Stimulated activated CD8-positive, alpha-beta memory T cell treated with anti-CD3 and anti-CD28 coated beads, Interleukin-2, amount 100 ng/mL, for 1 hour (primary cell): ENCODE measurements at places on chromosomes 16 and 17.

- no peak for DNase-seq
Observed at GRCh38 chr17:63766754-63767153, 6.6 kb downstream of the CCDC47 start.

DNA sequence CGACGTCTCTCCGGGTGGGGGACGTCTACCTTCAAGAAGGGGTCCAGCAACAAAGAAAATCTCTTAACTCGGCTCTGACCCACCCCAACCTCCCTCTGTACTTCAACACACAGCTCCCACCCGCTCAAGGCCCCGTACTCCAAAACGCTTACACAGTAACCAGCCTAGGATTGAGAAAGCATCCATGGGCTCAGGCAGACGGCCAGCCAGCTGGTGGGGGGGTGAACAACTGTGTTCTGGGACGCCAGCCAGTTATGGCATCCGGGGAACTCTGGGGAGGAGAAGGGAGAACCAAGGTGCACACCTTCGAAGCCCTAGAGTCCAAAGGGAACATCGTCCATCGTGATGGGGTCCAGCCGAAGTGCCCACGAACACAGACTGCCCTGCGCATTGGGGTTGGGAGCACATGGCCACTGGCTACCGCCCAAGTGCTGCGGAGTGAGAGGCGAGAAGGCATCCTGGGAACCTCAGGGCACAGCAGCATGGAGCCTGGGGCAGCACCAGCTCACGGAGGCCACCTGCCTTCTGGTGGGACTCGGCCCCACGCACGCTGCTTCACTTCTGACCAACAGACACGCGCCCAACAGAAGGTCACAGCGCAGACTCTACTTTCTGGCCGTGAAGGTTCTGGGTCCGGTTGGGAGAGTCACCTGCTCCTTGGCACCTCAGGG is 14.3 kb downstream of the SLC16A3 start:
- DNase-seq = no peak

GRCh38 chr17:4968486-4969046 is 949 bp upstream of the SPAG7 start:
- no peak for DNase-seq

DNA sequence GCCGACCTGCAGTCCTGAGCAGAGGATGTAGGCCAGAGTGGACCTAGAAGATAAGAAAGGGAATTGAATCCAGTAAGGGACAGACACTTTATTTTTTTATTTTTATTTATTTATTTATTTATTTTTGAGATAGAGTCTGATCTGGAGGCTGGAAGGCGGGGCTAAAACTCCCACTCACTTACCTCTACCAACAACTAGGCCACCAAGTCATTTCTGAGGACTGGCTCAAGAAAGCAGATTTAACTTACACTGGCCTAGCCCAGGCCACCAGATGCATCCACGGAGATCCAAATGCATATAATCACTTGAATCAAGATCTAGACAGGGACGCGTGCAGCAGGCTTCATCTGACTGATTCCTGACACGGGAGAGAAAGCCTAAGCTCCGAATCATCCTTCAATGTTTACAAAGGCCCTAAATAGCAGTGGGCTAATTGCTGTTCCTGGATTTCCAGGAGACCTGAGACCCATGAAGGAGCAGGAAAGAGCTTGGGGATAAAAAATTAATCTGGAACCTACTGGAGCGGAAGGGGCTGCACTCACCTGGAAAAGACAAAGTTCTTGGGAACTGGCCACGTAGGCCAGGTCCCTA is 1.1 kb upstream of the ALOX12 start:
- DNase-seq = no peak

GRCh38 chr17:80092959-80093358 is 8.4 kb upstream of the GAA start:
- DNase-seq = no peak

DNA sequence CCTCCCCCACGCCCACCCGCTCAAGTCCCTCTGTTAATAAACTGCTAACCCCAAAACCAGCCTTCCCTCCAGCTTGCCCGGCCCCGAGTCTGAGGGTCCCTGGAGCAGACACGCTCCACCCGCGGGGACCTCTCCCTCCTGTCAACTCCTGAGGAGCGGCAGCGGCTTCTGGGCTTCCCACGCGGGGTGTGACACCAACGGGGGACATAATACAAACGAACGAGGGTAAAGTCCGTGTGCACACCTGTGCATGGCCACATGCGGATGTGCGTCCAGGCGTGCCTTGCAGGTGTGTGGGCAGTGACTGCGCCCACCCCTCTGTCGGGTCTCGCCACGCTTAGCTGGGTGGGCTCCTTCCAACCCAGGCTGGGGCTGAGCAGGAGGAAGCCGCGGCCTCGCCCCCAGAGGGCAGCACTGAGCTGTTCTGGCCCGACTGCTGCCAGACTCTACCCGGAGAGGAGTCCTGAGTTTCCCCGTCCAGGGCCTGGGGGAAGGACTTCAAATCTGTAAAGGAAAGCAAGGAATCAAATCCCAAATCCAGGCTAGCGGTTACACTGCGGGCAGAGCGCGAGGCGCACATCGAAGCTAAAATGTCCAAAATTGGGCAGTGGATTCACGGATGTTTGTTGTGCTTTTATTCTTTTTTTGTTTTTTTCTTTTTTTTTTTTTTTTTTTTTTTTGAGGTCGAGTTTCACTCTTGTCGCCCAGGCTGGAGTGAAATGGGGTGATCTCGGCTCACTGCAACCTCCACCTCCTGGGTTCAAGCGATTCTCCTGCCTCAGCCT is 24.2 kb upstream of the KRT17 start:
- DNase-seq = peak; percentile 66

DNA sequence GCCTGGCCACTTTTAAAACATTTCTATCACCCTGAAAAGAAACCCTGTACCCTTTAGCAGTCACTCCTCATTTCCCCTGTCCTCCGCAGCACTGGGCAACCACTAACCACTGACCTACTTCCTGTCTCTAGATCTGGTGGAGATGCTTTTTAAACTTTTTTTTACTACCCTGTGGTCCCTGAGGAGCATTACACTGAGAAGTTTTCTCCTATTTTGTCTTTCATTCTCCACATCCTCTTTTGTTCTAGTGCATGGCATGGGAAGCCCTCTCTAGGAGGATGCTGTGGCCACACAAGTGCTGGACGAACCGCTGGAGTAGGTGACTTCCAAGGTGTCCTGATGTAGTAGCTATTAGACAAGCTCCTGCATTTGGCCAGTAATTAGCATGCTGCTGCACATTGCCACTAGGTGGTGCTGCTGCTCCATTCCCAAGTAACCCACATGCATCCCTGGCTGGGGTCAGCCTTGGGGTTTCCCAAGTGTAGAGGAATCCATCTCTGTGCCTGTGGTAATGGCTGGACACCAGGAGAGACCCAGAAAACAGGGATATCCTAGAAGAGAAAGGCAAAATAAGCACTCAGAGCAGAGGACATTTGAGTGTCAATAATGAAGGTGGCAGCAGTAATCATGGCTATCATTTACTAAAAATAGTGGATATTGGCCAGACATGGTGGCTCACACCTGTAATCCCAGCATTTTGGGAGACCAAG is 143.8 kb upstream of the CRHR1 start:
- peak; percentile 51 for DNase-seq

DNA sequence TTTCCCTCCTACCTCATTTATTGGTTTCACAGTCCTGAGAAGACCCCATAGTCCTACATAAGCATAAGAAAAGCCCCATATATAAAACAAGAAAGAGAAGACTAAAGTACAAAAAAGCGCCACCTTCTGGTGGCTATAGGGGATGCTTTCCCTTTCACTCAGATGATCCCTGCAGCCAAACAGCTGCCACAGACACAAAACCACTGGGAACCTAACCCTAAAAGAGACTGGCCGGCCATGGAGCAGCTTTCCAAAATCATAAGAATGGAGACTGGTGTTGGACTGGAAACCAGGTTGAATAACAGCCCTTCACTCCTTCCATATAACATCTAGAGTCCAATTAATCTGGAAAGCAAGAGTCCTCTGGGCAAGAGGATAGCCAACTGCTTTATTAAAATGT is 11.4 kb downstream of the DYNC1LI2 start:
- no peak for DNase-seq

GRCh38 chr17:74474043-74474792 is 7.8 kb downstream of the CD300A start:
- DNase-seq = no peak
